ENCODE measurements at places on chromosomes 12 and 14.
A peak's percentile ranks its signal among the peaks of the same experiment; 100 is the strongest.

DNA sequence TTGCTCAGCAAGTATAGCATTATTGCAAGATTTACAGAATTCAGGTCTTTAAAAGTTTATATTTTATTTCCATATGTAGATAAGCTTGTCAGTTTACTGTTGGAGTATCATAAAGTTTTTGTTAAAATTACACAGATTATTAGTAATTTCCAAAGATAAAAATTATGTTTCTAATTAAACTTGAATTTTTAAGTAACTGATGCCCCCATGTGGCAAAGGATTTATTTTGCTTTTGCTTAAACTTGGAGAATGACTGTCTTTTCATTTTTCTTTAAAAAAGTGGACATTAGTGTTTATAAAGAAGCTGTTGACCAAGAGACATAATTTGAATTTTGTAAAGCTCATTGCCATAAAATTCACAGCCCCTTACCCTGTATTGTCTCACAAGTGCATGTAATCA is 45.8 kb downstream of the ETNK1 start:
- no peaks in the 10 kb centered on the region for H3K27me3 ChIP-seq
- H3K4me3 ChIP-seq: no peak overlapping the region
- no peak overlapping the region for H3K27ac ChIP-seq
- DNase-seq: no peak
- no peaks in the 10 kb centered on the region for H3K4me1 ChIP-seq

- H3K4me1 ChIP-seq: peaks cover 9% of the 10 kb centered on the region
- H3K27me3 ChIP-seq: no peaks in the 10 kb centered on the region
- H3K27ac ChIP-seq: peak overlapping the region; percentile 21
- H3K4me3 ChIP-seq: no peak overlapping the region
Measured at GRCh38 chr12:96047229-96048211, 12.1 kb upstream of the LTA4H start.

- H3K4me1 ChIP-seq: no peaks in the 10 kb centered on the region
- no peaks in the 10 kb centered on the region for H3K36me3 ChIP-seq
- no peak for DNase-seq
- no peak overlapping the region for H3K27ac ChIP-seq
- H3K27me3 ChIP-seq: no peaks in the 10 kb centered on the region
Measured at GRCh38 chr12:28611449-28611848, 421.2 kb downstream of the CCDC91 start.

DNA sequence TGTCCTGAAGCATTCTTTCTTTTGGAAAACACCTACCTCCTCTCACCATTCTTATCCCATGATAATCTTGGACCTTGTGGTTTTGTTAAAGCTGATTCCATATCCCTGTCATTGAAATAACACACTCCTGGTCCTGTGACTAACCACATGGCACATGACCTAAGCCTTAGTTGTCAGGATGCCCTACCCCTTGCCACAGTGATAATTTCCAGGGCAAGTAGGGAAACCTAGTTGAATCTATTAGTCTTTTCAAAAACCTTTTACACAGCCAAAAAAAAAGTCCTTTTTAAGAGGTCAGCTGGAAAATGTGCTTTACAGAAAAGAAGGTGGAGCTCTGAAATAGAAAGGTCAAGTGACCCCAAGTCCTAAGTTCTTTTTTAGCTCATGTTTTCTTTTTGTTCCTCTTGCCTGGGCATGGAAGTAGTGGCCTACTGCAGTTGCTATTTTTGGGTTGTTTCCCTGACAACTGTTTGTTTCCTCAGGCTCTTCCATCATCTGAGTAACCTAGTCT is 608.4 kb downstream of the LRFN5 start:
- no peak overlapping the region for H3K27ac ChIP-seq
- H3K4me3 ChIP-seq: no peak overlapping the region
- no peak for DNase-seq
- no peaks in the 10 kb centered on the region for H3K27me3 ChIP-seq
- H3K4me1 ChIP-seq: no peaks in the 10 kb centered on the region
- H3K36me3 ChIP-seq: no peaks in the 10 kb centered on the region

DNA sequence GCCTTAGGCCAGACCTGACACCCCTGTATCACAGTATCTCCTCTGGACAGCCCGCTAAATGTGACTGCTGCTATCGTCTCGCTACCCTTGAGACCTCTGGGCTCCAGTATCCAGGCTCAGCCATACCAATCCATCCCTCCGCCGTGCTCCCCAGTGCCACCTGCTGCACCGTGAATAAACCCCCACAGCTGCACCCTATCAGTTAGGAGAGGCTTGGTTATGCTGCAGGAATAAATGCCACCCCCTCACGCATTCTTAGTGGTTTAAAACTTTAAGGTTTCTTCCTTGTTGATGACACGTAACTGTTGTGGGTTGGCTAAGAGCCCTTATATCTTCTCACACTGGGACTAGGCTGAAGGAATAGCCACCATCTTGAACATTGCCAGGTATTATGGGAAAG is 12.1 kb downstream of the CCDC63 start:
- no peaks in the 10 kb centered on the region for H3K27me3 ChIP-seq
- no peaks in the 10 kb centered on the region for H3K4me1 ChIP-seq
- DNase-seq: no peak
- H3K4me3 ChIP-seq: no peak overlapping the region

GRCh38 chr14:53609009-53609408 is 347.6 kb downstream of the BMP4 start:
- no peak overlapping the region for H3K4me3 ChIP-seq
- no peaks in the 10 kb centered on the region for H3K36me3 ChIP-seq
- H3K4me1 ChIP-seq: no peaks in the 10 kb centered on the region
- peak overlapping the region; percentile 39 for H3K27ac ChIP-seq
- no peaks in the 10 kb centered on the region for H3K27me3 ChIP-seq
- DNase-seq: no peak

DNA sequence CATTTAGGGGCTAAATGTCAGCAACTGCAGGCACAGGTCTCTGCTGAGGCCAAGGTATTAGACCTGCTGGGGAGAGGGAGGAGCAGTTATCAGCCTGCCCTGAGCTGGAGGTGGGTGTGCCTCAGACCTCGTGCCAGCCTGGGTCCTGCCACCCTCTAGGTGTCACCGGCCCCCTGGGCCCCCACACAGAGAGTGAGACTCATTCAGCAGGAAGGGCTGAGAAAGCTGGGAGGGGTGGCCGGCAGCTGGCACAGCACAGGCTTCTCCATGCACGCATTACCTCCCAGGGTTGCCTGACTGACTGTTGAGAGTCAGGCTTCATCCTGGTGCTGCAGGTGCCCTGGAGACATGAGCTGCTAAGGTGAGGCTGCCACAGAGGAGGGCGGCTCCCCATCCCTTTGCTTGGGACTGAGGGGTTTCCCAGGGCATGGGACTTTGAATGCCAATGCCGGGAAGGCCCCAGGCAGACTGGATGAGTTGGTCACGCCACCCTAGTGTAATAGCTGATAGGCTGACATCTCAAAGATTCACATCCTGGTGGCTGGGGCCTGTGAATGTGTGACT is 75.3 kb upstream of the C14orf180 start:
- no peaks in the 10 kb centered on the region for H3K27me3 ChIP-seq
- DNase-seq: no peak
- H3K27ac ChIP-seq: no peak overlapping the region
- no peaks in the 10 kb centered on the region for H3K36me3 ChIP-seq
- H3K4me1 ChIP-seq: no peaks in the 10 kb centered on the region
- H3K4me3 ChIP-seq: no peak overlapping the region

- no peaks in the 10 kb centered on the region for H3K36me3 ChIP-seq
- H3K27ac ChIP-seq: peak overlapping the region; percentile 96
- no peaks in the 10 kb centered on the region for H3K27me3 ChIP-seq
- DNase-seq: no peak
Measured at GRCh38 chr14:51652168-51653078, 713 bp downstream of the FRMD6 start.

DNA sequence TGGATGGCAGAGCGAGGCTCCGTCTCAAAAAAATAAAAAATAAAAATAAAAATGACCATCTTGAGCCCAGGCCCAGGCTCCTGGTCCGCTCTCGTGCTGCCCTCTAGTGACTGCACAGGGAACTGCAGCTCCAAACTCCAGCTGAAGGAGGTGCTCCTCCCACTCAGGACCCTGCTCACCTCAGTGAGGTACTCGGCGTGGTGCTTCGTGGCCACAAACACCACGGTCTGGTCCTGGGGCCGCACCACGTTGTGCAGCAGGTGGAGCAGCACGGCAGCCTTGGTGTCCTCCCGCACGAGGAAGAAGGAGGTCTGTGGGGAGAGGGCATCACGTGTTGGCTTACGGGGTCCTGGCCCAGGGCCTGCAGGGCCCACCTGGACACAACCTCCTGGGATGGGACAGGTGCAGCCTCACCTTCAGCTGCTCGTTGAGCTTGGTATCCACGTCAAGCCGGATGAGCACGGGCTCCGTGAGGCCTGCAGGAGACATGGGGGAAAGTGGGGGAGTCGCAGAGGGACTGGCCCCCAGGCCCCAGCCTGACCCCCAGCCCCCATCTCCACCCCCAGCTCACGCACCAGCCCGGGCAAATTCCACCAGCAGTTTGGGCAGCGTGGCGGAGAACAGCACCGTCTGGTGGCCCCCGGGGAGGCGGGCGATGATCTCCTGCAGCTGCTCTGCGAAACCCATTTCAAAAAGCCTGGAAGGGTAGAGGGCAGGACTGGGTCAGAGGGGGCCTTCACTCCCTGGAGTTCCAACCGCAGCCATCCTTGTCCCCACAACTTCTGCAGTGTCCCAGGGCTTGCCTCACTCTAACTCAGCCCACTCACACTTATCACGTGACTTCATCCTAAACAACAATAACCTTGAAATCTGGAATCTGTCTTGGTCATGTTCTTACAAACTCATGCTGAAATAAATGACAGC is 10.6 kb downstream of the DDX54 start:
- H3K27me3 ChIP-seq: no peaks in the 10 kb centered on the region
- no peak overlapping the region for H3K27ac ChIP-seq
- H3K4me1 ChIP-seq: no peaks in the 10 kb centered on the region
- H3K4me3 ChIP-seq: no peak overlapping the region

- DNase-seq: peak; percentile 63
- H3K4me3 ChIP-seq: peak within 1 kb of the TSS; percentile 68
- no peaks in the 10 kb centered on the region for H3K36me3 ChIP-seq
Measured at GRCh38 chr14:21525962-21526671, at the start of gene SALL2. Gene SALL2 (minus strand): TSS chr14:21526346. CDS start chr14:21526127, 219 bp downstream.

GRCh38 chr14:55188686-55189295 is 2.6 kb downstream of the DLGAP5 start:
- DNase-seq: no peak
- H3K4me3 ChIP-seq: no peak overlapping the region
- no peaks in the 10 kb centered on the region for H3K36me3 ChIP-seq
- H3K4me1 ChIP-seq: peaks cover 7% of the 10 kb centered on the region

- no peaks in the 10 kb centered on the region for H3K4me1 ChIP-seq
- no peaks in the 10 kb centered on the region for H3K36me3 ChIP-seq
- no peak overlapping the region for H3K4me3 ChIP-seq
- DNase-seq: no peak
- H3K27ac ChIP-seq: no peak overlapping the region
Measured at GRCh38 chr14:69828354-69828753, 31.3 kb upstream of the SLC10A1 start.

DNA sequence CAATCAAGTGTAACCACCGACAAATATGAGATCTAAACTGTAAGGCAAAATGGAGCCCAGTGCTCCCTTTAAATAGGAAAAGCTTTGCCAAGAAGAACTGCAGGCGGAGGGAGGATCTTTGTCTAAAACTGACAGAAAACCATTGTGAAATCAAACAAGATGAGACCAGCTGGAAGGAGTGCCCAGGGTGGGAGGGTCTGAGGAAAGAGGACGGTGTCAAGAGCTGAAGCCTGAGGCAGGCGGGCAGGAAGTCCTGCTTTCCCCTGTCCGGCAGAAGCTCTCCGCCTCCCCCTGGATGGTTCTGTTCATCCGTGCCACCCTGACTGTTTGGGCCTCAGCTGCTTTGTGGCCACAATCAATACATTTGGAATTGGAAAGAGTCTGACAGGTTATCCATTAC is 37.5 kb downstream of the CDC42BPB start:
- H3K4me1 ChIP-seq: peaks cover 25% of the 10 kb centered on the region
- no peaks in the 10 kb centered on the region for H3K27me3 ChIP-seq
- no peak overlapping the region for H3K4me3 ChIP-seq
- no peak overlapping the region for H3K27ac ChIP-seq

GRCh38 chr12:49264466-49264872 is 413 bp upstream of the TUBA1C start:
- H3K27ac ChIP-seq: peak overlapping the region; percentile 95
- H3K4me1 ChIP-seq: no peaks in the 10 kb centered on the region
- H3K27me3 ChIP-seq: no peaks in the 10 kb centered on the region
- H3K36me3 ChIP-seq: peaks cover 3% of the 10 kb centered on the region
- no peak for DNase-seq
- H3K4me3 ChIP-seq: peak overlapping the region; percentile 99

DNA sequence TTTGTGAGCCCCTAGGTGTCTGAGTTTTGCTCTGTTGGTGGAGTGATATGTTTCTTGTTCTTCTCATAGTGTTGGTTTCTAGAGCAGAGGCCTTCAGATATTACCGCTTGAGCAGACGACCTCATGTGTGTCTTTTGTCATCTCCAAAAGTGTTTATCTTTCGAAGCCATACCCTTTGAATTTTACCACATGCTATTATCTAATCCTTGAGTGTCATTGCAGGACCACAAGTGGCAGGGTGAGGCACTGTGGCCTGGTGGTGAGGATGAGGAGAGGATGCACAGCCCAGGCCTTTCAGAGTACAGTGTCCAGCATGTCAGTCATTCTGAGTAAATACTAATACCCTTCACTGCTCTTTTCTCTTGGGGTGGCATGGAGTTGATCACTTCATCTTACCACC is 57.2 kb upstream of the CISTR start:
- no peaks in the 10 kb centered on the region for H3K4me1 ChIP-seq
- no peak for DNase-seq
- no peak overlapping the region for H3K27ac ChIP-seq
- no peaks in the 10 kb centered on the region for H3K36me3 ChIP-seq
- H3K4me3 ChIP-seq: no peak overlapping the region

- no peak for DNase-seq
- no peaks in the 10 kb centered on the region for H3K4me1 ChIP-seq
- no peaks in the 10 kb centered on the region for H3K27me3 ChIP-seq
- no peak overlapping the region for H3K4me3 ChIP-seq
Measured at GRCh38 chr12:87804386-87804785, 224.8 kb downstream of the C12orf50 start.

DNA sequence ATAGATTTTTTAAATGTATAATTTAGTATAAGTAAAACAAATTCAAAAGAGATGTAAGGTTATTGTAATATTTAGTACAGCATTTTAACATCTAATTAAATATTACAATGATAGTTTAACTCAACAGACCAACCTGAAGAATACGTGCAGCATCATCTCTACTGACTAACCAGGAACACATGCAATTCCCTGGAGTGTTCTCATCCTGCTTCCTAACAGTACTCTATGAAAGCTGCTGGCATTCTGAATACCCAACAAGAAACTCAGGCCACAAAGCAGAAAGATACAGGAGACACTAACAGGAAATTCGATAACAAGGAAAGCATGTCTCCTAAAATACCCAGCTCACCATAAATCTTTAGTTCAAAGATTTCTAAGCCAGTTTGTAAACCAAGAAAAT is 58.3 kb downstream of the CEP83 start:
- no peaks in the 10 kb centered on the region for H3K27me3 ChIP-seq
- no peaks in the 10 kb centered on the region for H3K36me3 ChIP-seq
- H3K27ac ChIP-seq: no peak overlapping the region
- no peak for DNase-seq
